Ureter (tissue), 1 donor: ENCODE measurements at places on chromosomes 5 and 9. TPM values are rescaled to one million over a fixed set of nuclear protein-coding genes. Genes with fewer than 3 reads are reported as not detected.

TMEM252 gene
- total RNA-seq, result not detected

ERP44 gene
- total RNA-seq, result 21.4 TPM

CDK9 gene
- total RNA-seq, result 81.0 TPM

FGF1 gene
- total RNA-seq, result not detected

PIP5K1B gene
- 13.8 TPM for total RNA-seq

PCDHB2 gene
- total RNA-seq, result 1.8 TPM

SHOC1 gene
- total RNA-seq, result 0.16 TPM

GRCh38 chr5:7425830-7426229 lies 29.9 kb downstream of the ADCY2 start:
- DNase-seq, result no peak

- DNase-seq, result no peak
These were observed 321.5 kb downstream of the FBXL7 start for GRCh38 chr5:15821506-15821905.

- DNase-seq, result no peak
These were observed 110.6 kb downstream of the HTR4 start for GRCh38 chr5:148543727-148544126.

DNA sequence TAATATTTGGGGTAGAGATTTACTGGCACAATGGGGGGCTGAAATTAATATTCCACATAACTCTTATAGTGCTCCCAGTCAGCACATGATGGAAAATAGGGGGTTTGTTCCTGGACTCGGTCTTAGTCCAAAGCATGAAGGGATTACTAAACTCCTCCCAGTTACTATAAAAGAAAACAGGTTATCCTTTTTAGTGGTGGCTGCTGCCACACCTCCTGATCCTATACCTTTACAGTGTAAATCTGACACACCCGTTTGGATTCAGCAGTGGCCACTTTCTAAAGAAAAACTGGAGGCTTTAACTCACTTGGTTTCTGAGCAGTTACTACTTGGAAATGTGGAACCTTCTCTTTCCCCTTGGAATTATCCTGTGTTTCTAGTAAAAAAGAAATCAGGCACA lies 572.9 kb upstream of the PTGER4 start:
- no peak for DNase-seq

DNA sequence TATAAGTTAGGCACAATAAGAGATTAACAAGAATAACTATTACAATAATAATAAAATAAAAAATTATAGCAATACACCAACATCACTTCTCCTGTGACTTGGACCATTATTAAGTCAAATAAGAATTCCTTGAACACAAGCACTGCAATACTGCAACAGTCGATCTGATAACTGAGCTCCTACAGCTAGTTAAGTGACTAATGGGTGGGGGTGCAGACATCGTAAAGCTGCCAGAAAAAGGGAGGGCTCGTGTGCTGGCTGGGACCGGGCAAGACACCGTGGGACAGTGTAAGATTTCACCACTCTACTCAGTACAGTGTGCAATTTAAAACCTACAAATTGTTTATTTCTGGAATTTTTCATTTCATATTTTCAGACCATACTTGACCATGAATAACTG lies 78.8 kb downstream of the SNX24 start:
- no peak for DNase-seq

DNA sequence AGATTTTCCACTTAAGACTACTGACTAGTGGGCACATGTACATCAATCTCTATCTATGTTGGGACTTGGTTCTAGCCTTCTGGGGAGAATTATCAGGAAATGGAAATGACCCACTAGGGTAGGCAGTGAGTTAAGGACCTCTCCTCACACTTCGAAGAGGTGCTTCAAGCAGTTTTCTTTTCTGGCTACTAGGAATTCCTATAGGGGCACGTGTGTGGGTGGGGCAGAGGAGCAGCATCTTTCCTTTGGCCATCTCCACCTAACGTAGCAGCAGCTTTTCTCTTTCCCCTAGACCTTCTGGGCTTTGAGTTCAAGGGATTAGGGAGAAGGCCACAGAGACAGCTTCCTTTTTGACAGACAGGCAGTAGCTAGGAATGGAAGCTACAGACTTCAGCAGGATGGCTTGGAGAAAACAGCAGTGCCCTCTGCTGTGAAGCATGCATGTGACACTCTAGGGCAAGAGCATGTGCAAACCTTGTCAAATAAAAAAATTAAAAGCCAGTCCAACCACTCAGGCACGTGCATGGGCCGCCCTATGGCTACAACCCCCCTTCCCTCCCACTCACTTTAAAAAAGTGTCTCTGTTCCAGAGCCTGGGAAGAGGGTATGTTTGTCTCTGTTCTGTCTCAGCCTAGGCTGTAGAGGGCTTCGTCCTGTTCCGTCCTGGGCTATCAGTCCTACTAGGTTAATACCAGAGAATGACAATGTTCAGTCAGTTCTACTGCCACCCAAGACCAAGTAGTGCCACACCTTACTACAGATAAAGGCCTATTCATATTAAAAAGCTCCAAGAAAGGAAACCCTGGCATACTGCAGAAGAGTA lies 8.7 kb upstream of the GFRA3 start:
- peak; percentile 48 for DNase-seq

GRCh38 chr5:113056988-113057387 lies 80.4 kb downstream of the DCP2 start:
- no peak for DNase-seq

DNA sequence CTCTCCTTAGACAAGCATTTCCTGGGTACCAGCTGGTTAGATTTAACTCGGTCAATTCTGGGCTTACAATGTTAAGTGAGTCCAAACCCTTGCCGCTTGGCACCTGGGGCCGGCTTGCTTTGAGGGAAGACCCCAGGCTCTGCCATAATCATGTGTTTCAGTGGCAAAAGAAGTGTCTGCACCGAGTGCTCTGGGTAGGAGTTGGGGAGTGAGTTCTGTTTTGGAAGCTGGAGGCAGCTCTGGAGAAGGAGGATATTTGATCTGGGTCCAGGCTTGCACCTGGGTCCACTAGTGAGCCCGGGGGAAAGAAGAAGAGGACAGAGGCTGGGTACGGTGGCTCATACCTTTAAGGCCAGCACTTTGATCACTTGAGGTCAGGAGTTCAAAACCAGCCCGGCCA lies 8.4 kb upstream of the OLFM1 start:
- no peak for DNase-seq

- no peak for DNase-seq
These were observed 197.7 kb upstream of the OTULINL start for GRCh38 chr5:14383923-14384322.

DNA sequence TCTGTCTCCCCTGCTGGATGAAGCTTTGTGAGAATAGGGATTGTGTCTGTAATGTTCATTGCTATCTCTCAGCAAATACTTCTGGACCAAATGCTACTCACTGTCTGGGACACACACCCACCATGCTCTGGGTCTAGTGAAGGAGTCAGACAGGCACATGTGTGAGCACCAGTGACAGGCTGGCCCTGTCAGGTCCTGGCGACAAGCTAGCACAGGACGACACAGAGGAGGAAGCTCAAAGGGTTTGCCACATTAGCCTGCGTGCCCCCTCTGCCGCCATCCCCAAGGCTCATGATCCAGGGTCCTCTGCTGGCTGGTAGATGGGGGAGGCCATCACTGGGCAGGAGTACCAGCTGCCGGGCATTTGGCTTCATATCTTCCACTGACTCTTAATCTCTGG lies 23.3 kb downstream of the LRSAM1 start:
- no peak for DNase-seq

- DNase-seq, result no peak
These were observed 128.2 kb upstream of the TBCA start for GRCh38 chr5:77904362-77904761.

- no peak for DNase-seq
These were observed 112.5 kb downstream of the CTNND2 start for GRCh38 chr5:11791792-11792191.

DNA sequence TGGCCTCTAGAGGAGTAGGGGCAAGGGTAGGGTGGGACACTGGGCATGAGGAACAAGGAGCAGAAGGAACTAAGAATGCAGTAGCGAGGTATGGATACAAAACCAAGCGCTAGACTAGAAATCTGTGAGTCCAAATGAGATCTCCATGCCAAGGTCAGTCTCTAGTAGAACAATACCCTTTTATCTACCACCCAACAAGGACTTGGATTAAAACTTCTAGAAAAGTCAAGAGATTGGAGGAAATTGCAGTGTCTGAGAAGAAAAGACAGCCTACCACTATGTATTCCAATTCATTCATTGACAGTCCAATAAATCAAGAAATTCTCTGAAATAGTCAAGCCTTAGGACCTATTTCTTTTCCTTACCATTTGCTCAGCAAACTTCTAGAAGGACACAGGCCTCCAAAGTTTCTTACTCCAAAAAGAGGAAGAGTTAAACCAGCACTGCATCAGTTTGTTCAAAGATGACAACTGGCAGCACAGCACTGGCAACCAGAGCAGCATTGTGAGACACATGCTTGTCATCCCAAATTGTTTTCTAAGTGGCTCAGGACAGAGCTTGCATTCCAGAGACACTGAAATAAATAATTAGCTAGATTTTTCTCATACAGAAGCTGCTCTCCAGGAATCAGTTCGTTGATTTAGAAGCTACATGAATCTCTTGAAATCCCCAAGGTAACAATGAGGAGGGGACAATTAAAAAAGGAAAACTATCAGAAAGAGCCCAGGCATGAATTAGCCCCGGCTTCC lies 22.6 kb downstream of the ABCA1 start:
- no peak for DNase-seq

GRCh38 chr5:35777358-35778087 lies 79.2 kb upstream of the IL7R start:
- DNase-seq, result peak; percentile 61

GRCh38 chr5:153584960-153585359 lies 94.5 kb downstream of the GRIA1 start:
- no peak for DNase-seq

- no peak for DNase-seq
These were observed 316.4 kb downstream of the NR3C1 start for GRCh38 chr5:143086908-143087637.

GRCh38 chr5:126168785-126169184 lies 254.4 kb upstream of the GRAMD2B start:
- no peak for DNase-seq

DNA sequence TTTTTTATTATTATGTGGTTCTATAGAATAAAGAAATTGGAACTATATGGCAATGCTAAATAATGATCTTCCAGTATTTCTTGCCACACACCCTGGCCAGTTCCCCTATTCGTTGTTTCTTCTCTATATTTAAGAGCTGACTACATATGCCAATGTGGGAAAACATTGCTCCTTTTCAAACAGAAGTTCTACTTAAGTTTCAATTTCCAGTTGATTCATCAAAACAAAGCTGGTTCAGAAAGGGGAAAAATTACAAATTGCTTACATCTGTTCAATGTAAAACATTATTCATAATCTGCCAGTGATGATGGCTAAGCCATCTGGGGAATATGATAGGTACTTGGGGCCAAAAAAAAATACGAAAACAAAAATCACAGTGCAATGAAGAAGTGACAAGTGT lies 76.9 kb downstream of the ST8SIA4 start:
- no peak for DNase-seq

- no peak for DNase-seq
These were observed 5.8 kb downstream of the USP20 start for GRCh38 chr9:129841071-129841470.
